Central memory CD8-positive, alpha-beta T cell (primary cell): ENCODE measurements at places on chromosomes 7 and 10.

GRCh38 chr7:142301923-142302550, 44.2 kb upstream of the PRSS58 start:
- no peak for DNase-seq

DNA sequence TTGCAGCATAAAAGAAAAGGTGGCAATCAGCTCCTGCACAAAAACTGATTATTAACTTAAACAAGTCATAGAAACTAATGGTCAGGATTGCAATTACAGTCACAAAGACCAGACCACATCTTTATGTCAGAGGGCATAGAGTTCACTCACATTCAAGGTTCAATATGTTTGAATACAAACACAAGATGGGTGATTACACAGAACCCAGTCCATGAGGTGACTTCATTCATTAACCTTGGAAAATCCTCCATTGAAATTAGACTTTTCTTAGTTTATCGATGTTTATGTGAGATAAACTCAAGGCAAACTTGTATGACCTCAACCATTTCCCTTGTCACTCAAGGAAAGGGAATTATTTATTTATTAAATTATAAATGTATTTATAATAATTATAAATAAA, 388.6 kb upstream of the LRRTM3 start:
- no peak for DNase-seq

GRCh38 chr10:96488161-96488935, 25.4 kb downstream of the TLL2 start:
- DNase-seq: no peak

- no peak for DNase-seq
These were observed 87.4 kb upstream of the WAC start for GRCh38 chr10:28445516-28445915.

GRCh38 chr10:88057720-88058119, 194.3 kb downstream of the PTEN start:
- DNase-seq: no peak

DNA sequence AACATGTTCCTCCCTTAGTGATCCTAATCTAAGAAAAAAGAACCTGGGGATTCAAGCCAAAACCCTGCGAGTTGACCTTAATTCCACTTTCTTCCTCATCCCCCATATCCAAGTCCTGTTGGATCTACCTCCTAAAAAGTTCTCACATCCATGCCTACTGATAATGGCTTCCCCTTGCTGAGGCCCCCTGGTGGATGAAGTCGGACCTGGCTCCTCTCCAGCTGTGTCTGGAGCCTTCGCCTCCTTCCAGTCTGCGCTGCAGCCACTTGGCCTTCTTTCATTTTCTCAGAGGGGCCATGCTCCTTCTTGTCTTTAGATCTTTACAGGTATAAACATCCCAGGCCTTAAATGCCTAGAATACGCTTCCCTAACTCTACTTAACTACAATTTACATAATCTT, 8.1 kb downstream of the PDE1C start:
- DNase-seq: no peak

DNA sequence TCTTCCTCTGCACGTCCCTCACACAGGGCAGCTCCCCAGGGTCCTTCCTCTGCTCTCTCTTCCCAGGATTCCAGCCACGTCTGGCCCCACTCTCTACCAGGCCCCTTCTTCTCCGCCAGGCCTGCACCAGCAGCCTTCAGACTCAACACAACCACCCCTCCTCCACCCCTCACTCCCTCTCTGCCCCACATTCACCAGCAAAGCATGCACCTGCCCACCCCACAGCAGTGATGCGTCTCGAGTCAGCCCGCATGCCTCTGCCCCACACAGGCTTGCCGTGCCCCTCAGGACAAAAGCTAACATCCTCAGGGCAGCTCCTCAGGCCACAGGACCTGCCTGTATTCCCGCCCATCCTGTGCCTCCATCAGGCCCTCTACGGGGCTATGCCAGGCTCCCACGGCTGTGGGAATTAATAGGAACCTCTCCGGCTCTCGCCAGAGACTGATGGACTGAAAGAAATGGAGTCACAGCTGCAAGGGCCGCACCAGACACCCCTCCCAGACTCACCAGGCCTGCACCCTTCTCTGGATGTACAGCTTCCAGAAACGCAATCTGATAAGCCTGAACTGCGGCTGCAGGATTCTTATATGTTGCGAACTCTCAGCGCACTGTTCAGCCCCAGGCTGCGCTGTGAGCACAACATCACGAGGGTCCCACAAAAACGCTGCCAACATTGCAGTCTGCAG, 100.1 kb downstream of the CYTH3 start:
- no peak for DNase-seq

GRCh38 chr10:8389630-8390029, 335.1 kb downstream of the GATA3 start:
- DNase-seq: no peak

GRCh38 chr10:124957404-124957947, 15.6 kb downstream of the ZRANB1 start:
- DNase-seq: no peak

GRCh38 chr10:98427011-98427515, 12.1 kb upstream of the PYROXD2 start:
- DNase-seq: peak; percentile 2

DNA sequence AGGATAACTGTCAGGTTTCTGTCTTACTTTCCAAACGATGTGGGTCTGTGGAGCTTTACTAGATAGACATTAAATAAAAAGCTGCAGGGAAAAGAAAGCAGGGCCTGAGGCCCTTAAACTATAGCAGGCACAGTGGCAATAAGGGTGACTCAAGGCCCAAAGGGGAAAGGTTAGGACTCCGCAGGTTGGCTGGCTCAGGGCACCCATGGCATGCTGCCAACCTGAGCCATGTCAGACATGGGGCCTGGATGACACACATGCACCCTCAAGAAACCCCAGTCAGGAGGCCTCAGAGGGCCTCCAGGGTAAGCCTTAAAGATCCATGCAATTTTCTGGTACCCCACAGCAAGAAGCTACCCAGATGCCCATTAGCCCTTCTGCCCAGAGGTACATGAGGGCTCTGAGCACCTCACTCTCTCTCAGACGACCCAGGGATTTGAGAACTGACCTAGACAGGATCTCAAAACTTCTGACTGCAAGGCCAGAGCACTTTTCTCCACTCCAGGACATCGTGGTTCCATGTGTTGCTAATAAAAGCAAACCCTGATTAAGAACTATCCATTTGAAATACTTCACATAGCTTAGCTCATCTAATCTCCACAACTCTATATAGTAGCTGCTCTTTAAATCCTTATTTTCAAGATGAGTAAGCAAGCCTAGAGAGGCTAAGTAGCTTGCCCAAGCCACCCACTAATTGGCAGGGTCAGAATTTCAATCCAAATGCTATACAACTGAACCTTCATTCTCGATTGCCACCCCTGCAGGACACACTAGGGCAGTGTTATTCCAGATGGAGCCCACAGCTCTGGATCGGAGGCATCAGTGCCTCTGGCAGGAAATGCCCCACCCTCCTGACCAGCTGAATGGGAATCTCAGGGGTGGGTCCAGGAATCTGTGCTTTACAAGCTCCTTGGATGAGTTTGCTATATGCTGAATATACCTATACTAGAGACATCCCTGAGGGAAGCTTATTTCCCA, 132.5 kb upstream of the EFCAB10 start:
- no peak for DNase-seq

DNA sequence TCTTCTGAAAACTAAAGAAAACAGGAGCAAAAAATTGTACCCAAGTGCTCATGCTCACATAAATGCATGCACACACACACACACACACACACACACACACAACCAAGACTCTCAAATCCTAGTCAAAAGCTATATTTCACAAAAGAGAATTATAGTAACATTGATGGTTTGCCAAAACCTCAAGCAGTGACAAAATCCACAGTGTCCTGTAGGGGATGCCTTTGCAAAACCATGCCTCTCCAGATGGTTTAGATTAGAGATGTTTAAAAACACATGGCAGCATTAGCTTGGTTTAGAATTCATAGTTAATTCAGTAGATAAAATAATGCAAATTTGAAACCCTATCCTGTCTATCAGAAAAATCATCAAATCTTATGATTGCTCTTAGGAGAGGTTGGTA, 232.2 kb downstream of the DYNC1I1 start:
- DNase-seq: no peak

DNA sequence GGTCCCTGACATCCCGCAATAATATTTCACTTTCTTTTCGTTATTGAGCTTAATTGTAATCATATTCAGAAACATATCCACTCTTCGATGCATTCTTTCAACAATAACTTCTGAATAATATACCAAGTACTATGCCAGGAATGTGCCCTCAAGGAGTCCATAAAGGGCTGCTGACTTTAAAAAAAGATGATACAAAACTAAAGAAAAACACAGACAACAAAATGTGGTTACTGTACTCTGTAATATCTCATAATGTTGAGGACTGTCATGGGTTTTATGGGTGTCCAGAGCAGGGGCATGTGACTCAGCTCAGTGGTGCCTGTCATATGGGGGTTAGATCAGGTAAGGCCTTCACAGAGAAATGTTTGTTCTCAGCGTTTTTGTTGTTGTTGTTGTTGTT, 73.7 kb downstream of the ARL4A start:
- DNase-seq: no peak

DNA sequence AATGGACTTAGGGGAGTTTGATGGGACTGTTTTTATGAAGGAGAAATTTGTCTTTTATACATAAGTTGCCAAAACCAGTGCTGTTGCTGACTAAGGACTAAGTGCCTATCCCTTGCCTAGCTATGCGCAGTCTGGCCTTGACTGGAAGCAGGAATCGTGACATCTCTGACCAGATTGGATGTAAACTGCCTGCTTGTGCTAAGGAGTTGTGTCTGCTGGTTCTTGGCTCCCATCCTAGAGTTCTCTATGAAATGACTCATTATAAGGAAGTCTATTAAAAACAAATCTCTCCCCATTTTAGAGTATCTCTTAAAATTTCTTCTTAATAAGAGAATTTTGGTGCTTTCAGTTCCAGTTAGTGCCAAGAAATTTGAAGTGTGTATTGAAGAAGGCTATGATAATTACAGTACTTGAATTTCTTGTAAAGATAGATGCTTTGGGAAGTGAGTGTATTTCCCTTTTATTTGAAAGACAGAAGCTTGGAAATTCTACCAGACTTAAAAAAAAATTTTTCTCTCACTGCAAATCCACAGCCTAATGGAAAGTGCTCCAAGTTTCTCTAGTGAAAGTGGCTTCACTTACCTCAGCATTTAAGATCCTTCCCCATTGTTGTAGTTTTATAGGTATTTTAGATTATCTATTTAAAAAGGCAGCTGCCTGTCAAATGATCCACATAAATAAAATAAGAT, 77.6 kb downstream of the BICC1 start:
- no peak for DNase-seq

DNA sequence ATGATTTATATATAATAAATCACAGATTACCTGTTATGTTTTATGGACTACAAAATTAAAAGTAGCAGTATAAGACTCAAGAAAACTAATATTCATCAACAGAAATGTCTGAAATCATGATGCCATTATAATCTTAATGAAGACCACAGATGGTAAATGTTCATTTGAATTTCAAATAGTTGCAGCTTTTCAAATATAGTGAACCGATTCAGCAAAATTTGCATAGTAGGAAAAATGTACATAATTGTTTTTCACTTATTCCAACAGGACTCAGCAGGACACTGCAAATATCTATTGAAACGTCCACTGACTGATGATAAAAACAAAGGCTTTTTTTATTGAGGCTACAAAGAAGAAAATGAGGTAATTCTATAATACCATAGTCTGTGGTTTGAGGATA, 51.2 kb upstream of the LSM8 start:
- no peak for DNase-seq

GRCh38 chr10:306007-306674, 170.9 kb downstream of the ZMYND11 start:
- no peak for DNase-seq

GRCh38 chr10:15783941-15784636, 64.4 kb upstream of the ITGA8 start:
- no peak for DNase-seq

DNA sequence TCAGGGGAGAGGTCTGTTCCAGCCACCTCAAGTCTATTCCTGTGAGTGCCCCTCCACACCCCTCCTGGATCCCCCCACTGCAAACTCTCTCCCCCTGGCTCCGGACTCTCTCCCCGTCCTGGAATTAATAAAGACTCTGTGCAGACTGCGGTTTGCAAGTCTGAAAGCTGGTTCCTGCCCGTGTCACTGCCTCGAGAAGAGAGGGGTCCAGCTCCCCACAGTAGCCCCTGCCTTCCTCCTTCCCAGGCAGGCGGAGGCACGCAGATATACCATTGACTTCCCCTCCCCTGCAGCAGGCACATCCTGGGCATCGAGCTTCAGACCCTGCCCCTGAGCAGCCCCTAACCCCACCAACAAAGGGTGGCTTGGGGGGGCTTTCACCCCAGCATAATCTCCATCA, 2.2 kb upstream of the ELN start:
- no peak for DNase-seq

DNA sequence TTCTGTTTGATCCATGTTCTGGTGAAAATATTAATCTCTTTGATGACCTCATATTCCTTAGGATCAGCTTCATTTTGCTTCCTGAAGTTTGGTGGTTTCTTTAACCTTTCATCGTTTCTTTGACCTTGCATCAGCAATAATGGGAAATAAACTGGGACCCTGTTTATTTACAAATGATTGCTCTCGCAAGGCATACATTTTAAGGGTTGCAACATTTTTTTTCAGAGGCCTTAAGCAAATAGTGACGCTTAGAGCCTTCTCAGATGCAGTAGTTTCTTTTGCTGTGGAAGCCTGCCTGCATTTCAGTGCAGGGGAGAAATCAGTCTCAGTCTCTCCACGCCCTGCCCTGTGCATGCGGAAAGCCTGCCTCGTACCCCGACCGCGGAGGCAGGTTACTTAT, 139.1 kb upstream of the NPS start:
- no peak for DNase-seq

GRCh38 chr10:79206300-79207095, 137.7 kb downstream of the ZMIZ1 start:
- DNase-seq: no peak

- no peak for DNase-seq
These were observed 270.4 kb downstream of the HGF start for GRCh38 chr7:81499262-81500116.

GRCh38 chr10:84118395-84119006, 20.8 kb upstream of the GHITM start:
- no peak for DNase-seq

GRCh38 chr10:52818019-52818418, 45.4 kb upstream of the MBL2 start:
- DNase-seq: no peak
